ENCODE measurements at places on chromosomes 7 and 10.

GRCh38 chr7:17166824-17167379 lies 131.6 kb upstream of the AHR start:
- no peak for DNase-seq

DNA sequence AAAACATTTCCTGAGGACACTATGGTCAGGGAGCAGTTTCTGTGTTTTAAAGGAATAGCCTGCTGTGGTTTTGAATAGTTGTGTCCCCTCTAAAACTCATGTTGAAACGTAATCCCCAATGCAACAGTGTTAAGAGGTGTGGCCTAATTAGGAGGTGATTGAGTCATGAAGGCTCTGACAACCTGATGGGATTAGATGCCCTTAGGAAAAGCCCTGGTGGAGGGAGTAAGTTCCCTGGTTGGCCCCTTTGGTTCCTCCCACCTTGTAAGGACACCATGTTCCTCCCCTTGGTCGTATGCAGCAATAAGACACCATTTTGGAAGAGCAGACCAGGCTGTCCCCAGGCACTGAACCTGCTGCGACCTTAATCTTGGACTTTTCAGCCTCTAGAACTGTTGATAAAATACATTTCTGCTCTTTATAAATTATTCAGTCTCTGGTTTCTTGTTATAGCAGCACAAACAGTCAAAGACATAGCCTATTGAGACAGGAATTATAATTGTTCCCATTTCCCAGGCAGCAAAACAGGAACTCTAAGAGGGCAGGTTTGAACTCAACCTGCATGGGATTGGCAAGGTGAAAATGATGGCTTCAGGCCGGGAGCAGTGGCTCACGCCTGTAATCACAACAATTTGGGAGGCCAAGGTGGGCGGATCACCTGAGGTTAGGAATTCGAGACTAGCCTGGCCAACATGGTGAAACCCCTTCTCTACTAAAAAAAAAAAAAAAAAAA lies 20.5 kb upstream of the TNS3 start:
- no peak for DNase-seq

DNA sequence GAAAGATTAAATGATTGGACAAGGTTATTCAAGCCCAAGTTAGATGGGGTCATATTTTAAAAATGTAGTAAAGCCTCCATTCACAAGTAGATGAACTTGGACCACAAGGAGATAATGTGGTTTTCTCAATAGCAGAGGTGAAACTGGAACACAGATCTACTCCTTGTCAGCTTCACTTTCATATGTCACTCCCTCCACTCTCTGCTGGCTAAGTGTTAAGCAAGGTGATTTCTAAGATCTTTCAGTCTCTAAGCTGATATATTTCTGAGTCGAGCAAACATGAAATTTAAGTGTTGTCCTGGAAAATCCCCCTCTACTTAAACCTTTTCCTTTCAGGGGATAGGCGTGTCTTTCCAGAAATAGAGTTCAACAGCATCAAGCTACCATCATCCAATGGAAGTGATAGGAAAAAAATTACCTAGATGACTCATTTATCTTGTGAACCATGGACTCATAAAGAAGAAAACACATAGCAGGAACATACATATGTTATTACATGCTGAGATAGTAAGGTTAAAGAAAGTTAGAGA lies 275.0 kb downstream of the PTEN start:
- DNase-seq, result no peak

DNA sequence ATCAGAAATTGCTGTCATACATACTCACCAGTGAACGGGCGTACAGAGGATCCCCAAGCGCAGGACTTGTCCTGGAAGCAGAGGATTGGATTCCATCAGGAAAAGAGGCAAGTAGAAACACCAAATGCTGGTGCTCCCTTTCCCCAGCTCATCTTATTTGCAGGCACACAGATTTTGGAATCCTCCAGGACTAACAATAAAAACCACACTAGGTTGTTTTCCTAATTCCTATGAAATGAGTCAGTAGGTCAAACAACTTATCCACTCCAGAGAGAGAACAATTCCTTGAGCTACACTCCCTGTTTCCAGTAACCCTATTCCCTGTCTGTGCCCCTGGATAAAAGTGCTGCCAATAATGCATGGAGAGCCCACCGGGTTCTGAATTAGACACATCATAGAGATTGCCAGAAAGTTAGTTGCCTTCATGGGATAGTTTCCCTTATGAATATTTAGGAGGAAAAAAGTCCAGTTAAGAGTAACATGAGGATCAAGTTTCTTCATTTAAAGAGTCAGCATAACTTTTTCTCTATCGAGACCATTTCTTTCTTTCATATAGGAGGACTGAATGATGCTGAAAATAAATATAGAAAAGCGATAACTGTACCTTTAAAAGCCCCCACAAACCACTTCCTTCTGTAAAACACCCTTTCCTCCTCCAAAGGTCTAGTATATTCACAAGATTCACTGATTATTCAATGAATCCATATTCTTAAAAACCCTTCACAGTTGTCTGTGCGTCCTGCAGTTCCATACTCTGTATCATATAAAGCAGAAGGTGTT lies 178.3 kb upstream of the KLF14 start:
- no peak for DNase-seq

- DNase-seq, result no peak
Measured at GRCh38 chr7:151762583-151763245, 114.2 kb downstream of the PRKAG2 start.

DNA sequence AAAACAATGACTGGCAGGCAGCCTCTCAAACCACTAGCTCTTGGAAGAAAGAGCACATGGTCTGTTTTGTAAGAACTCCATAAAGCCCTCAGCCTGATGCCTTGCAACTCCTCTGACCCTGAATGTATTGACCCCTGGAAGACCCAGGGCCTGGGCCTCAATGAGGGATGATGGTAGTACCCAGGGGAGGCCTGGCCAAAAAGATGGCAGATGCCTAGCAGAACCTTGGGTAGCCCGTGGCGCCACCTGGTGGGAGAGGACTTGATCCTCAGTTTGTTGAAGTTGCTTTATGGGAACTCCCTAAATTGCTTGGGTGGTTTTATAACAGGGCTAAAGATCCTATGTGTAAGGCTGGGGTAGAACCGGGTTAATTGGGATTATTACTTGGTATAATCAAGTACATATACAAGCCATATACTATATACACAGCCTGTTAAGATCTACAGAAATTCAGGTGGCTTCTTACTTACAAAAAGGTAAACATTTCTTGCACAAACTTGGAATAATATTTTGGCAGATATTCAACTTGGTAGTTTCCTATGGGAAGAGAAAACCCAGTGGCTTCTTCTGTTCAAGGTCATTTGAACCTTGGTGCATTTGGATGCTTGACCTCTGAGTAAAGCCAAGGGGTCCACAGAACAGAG lies 95.8 kb upstream of the CACUL1 start:
- DNase-seq, result peak; percentile 37

DNA sequence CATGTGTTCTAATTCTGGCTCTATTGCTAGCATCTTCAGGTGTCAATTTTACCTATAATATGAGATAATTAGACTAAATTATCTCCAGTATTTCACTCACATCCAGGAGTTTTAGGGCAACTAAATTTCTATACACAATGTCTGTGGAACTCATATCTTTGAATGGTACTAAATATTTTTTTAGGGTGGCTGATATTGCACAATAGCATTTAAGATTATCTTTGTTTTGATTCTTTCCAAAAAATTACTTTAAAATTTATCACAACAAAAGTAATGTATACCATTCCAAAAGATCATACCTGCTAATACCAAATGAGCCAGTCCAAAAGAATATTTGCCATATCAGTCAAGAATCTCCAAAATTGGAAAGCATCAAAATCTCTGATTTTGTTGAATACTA lies 285.5 kb downstream of the SEMA3D start:
- no peak for DNase-seq

GRCh38 chr7:28459306-28459705 lies 47.0 kb downstream of the CREB5 start:
- DNase-seq, result no peak

DNA sequence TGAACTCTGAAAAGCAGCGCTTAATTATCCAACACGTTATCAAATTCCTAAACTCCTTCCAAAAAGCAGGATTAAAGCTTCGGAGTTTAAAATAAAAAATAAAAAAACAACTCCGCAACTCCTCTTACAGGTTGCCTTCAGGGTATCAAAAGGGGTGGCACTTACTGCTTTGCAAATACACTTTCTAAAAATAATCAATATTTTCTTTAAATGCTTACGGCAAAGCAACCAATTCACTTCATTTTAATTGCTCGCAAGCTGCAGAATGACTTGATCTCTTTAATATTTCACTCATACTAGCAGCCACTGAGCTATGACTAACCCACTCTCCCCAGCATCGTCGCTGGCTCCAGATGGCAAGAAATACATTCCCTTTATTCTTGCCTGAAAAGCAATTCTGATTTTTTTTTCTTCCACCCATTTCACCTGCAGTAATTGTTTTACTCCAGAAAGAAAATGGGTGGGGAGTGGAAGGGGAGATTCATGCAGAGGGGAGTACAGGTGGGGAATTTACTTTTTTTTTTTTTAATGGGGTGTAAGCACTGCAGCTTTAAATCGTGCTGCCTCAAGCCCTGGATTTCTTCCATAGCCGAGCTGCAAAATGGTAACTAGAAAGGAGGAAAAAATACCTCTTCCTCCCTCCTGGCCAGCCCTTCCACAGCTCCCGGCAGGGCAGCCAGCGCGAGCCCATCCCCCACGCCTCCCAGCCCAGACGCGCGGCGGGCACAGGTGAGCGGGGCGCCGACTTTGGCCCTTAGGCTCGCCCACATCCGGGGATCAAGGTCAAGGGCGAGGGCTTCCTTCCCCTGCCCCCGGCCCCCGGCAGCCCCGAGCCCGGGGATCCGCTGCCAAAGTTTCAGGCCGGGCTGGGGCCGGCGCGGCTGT lies 54.2 kb upstream of the FHIP2A start:
- DNase-seq, result no peak

DNA sequence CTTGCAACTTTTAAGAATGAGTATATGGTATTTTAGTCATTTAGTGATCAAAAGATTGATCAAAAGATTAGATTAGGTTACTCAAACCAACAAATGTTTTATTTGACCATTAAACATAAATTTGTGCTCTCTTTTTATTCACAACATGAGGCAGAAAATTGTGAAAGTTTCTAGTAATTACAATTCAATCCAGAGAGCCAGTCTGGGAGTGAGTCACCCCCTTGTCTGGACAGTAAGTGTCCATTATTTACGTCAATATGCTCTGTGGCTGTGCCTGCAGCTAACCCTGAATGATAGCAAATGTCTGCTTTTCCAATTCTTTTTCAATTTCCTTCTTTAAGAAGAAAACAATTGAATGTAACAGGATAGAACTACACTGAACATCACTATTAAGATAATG lies 27.9 kb downstream of the GNG11 start:
- no peak for DNase-seq

GRCh38 chr7:121510302-121510701 lies 114.2 kb upstream of the FAM3C start:
- peak; percentile 12 for DNase-seq

- DNase-seq, result no peak
Measured at GRCh38 chr10:86085686-86086085, 280.9 kb downstream of the GRID1 start.

DNA sequence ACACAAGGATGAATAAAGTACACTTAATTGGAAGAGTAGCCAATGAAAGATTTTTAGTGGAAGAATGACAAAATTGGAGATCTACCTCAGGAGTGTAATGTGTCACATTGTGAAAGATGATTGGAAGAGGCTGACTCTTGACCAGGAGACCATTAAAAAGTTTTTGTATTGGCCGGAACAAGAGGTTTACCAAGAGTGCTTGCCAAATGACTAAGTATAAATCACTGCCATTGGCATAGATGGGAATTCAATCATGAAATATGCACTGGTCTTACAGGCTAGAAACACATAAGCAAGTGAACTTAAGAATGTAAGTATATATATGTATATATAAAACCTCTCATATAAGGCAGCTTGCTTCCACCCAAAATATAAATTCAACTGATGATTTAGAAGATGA lies 58.7 kb upstream of the TFEC start:
- no peak for DNase-seq
